ENCODE measurements at places on chromosomes 5 and 9.

DNA sequence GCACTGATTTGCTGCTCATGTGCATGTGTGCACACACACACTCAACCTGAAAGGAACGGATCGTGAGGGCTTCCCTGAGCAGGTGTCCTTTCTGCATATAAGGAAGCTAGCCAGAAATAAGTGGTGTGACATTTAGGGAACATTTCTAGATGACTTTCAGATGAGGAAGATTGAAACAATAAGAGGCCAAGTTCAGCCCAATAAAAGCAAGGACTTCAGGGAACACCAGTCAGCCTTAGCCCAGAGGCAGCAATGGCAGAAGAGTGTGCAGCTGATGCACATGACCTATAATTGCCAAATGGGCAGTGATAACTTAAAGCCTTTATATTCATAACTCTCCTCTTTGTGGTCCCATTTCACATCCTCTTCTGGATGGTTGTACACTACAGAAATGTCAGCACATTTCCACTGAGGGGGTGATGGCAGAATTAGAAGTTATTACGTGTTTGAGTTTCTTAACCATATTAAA, 255.5 kb downstream of the TRIM32 start:
- no peak for DNase-seq

- no peak for DNase-seq
Observed at GRCh38 chr9:71765693-71766092, 2.6 kb downstream of the CEMIP2 start.

DNA sequence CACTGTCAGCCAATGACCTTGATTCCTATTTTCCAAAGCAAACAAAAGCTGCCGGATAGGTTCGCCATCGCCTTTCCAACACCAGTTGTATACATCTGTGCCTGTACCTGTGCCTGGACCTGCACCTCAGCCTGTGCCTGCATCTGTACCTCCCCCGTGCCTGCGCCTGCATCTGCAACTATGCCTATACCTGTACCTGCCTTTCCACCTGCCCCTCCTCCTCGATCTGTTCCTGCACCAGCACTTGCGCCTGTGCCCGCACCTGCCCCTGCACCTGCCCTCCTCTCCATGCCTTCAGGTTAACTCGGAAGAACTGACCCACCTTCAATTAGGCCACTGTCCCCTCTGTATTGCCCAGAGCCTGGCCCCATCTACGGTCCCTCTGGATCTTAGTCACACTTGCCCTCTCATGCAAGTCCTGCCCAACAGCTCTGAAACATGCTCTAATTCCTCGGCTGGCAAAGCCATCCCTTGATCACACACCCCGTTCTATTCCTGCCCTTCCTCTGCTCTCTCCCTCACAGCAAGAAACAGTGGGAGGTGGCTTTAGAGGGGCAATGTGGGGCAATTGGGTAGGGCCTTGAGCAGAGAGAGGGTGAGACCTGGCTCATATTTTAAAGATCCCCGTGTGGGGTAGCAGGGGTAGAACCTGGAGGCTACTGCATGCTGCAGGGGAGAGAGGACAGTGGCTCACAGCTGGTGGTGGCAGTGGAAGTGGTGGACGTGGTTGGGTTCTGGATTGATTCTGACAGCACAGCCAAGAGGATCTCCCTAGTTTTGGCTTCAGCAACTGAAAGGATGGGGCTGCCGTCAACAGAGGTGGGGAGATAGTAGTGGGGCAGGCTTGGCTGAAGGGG, 59.6 kb upstream of the PHYKPL start:
- no peak for DNase-seq

DNA sequence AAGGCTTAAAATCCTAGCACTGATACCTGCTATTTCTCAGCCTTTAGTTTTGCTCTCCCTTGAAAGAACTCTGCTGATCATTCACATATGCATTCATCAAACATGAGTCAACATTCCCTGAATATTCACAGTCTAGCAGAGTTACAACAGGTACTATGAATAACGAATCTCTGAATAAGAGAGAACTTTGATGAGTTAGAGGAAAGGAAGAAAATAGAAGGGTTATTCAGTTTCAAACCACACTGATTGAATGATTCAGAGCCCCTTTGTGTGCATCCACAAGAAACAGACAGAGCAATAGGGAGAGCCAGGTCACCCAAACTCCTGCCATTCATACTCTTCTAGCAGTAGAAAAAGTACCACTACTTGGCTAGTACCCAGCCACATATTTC, 36.0 kb downstream of the FOXD1 start:
- no peak for DNase-seq

- no peak for DNase-seq
Observed at GRCh38 chr5:89988998-89989655, 420.4 kb downstream of the CETN3 start.

DNA sequence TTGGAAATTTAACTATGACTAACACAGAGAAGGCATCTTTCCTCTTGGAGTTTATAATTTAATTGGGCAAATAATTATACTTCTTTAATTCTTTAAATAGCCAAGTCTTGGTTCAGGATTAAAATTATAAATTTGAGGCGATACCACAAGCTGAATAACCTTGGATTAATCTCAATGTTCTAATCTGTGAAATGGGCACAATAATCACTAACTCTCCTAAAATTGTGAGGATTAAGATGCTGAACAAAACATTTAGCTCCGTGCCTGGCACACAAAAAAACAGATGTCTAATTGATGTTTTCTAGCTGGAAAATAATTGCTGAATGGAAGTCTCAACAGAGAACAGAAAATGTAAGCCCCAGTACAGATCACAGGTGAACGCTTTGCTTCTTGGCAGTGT, 69.7 kb upstream of the TRIM32 start:
- DNase-seq: no peak

DNA sequence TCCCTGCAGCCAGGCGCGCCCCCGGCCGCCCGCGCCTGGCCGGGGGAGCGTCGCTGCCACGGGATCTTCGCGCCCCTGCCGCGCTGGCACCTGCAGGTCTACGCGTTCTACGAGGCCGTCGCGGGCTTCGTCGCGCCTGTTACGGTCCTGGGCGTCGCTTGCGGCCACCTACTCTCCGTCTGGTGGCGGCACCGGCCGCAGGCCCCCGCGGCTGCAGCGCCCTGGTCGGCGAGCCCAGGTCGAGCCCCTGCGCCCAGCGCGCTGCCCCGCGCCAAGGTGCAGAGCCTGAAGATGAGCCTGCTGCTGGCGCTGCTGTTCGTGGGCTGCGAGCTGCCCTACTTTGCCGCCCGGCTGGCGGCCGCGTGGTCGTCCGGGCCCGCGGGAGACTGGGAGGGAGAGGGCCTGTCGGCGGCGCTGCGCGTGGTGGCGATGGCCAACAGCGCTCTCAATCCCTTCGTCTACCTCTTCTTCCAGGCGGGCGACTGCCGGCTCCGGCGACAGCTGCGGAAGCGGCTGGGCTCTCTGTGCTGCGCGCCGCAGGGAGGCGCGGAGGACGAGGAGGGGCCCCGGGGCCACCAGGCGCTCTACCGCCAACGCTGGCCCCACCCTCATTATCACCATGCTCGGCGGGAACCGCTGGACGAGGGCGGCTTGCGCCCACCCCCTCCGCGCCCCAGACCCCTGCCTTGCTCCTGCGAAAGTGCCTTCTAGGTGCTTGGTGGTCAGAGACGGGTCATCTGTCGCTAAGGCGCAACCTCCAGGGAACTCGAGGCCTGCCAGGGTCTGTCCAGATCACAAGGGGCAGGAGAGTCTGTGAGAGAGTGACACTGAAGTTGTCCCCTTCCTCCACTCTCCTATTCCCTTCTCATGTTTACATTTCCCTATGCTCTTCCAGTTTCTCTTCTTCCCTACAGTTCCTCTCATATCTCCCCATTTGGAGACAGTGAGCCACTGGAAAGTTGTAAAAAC, 1.3 kb downstream of the GPR150 start:
- DNase-seq: no peak

- no peak for DNase-seq
Observed at GRCh38 chr9:107489144-107489673, 360 bp downstream of the KLF4 start.

DNA sequence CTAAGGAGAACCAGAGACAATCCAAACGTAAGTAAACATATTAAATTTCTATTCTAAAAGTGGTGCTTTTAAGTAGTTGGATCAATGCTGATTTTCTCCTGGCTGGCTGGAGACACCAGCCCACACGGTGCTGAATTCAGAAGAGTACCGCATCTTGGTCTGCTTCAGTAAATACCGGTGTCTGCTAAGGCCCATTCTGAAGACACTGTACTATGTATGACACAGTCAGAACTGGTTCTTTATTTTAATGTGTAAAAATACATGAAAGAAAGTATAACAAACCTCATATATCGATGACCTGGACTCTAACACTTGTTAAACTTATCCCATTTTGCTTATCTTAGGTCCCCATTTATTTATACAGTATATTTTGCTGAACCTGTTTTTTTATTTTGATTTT, 32.8 kb downstream of the RAPGEF1 start:
- DNase-seq: no peak

DNA sequence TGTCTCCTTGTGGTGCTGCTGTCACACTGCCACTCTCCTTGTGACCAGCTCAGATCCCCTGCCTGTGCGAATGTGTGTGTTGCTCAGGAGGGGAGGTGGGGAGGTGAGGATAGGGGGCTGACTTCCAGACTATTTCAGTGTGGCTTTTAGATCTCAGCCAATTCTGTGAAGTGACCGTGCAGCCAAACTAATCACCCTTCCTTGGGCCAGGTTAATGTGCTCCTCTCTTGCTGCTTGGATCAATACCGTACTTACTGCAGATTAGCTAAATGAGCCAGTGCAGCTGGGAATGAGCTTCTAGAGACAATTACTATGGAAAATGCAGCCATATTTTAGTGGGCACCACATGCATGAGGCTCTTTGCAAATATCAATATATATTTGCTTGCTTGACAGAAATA, 206.0 kb downstream of the MELK start:
- no peak for DNase-seq

DNA sequence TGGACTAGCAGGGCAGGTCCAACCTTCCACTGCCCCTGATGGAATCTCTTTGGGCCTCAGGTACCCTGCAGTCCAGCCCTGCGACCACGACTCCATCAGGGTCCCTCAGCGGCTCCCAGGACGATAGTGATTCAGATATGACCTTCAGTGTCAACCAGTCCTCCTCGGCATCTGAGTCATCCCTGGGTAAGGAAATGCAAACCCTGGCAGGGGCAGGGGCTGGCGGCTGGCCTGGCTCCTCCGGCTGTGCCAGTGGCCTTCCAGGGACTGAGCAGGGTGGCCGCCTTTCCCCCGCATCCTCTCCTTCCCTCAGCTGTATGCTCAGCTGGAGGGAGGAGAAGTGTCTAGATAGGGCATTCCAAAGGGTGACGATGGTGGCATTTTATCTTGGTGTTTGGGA, 45.0 kb downstream of the NEURL1B start:
- no peak for DNase-seq

DNA sequence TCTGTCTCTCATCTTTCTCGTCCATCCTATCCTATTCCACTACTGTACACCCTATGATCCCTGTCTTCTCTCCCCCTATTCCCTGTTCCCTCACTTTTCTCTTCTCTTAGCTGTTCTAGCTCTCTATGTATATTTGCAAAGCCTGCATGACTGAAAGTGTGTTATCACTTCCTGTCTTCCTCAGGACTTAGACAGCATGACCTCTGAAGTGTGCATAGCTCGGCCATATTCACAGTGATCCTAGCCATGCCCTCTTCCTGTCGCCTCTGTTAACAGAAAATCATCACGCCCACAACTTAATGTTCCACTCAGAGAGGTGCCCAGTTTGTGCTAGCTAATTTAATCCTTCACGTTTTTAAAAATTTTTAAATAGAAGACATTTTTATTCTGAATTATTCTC, 35.8 kb upstream of the CDH6 start:
- no peak for DNase-seq

GRCh38 chr9:135580664-135581380, 19.3 kb downstream of the PAEP start:
- no peak for DNase-seq

DNA sequence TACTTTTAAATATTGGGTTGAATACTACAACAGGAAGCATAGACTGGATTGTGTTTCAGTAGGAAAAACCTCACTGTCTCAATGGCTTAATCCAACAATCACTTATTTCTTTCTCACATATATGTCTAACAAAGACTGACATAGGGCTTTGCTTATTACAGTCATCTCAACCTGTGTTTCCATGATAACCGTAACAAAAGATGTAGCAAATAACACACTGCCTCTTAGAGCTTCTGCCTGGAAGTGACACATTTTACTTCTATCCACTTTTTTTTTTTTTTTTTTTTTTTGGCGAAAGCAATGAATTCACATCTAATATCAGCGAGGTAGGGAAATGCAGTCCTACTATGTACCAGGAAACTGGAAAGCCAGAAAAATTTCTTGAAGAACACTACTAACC, 204.9 kb upstream of the CDKN2B start:
- no peak for DNase-seq

DNA sequence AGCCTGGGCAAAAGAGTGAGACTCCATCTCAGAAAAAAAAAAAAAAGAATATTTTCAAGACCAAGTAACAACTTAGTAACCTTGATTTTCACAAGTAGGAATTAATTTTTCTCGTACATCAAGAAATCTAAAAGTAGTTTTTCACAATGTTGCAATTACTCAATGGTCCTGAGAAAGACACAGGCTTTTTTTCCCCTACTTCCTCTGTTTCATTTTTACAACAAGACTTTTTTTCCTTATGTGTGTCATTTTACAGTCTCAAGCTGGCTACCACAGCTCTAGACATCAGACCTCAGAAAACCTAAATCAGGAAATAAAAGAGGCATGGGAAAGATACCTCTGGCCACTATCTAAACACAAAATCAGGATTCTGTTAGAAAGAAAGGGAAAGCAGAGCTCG, 45.9 kb downstream of the WDR36 start:
- DNase-seq: no peak

DNA sequence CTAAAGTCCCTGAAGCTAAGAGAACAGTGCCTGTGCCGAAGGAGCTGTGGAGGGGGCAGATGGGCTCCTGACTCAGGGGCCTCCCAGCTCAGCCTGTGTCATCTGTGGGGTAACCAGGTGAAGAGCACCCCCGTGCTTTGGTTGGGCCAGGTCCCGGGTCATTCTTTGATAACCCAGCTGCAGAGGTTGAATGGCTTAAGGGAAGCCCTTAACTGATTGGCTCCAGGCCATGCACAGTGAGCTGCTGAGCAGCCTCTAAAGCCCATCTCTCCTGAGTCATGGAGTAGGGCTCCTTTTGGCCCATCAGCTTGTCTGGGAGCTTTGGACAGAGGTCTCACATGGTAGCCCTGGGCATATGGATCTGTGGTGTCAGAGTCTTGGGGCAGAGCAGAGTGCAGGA, 28.7 kb downstream of the COL27A1 start:
- no peak for DNase-seq

- no peak for DNase-seq
Observed at GRCh38 chr9:115099901-115100300, 18.1 kb downstream of the TNC start.

DNA sequence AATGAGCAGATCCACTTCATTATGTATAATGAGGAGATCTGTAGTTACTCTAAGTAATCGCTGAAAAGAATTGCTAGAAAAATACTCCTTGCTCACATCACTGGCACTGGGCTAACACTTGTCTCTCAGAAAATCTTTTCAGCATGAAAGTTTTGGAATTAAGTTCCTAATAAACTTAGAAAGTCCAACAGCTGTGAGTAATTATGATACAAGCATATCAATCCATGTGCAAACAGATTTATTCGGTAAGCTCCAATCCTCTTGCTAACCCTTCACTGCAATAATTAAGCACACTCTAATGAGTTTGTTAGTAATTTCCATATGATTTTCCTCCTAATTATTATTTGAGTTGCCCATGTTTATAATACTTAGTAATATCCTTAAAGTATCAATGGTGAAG, 652.6 kb upstream of the WWC1 start:
- DNase-seq: no peak

- DNase-seq: no peak
Observed at GRCh38 chr9:120438111-120438510, 141.9 kb downstream of the CDK5RAP2 start.
